ENCODE measurements at places on chromosomes 7 and 10.

GRCh38 chr7:38394660-38395059, 121.2 kb upstream of the TARP start:
- no peak for DNase-seq

DNA sequence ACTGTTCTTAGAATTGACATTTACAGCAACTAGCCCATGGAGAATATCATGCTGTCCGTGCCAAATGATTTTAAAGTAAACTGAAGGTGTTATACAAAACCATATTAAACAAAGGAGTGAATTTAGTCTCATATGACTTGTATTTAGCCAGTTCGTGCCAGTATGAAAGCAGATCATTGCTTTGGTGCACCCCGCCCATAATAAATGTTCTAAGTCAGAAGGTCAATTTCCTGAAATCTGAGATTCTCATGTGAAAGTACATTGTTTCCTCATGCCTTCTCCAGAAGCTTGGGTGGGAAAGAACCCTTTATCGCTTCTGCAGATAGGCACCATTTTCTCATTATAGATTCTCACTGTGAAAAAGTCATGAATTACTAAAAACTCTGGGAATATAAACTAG, 106.4 kb downstream of the CAMK1D start:
- no peak for DNase-seq

GRCh38 chr10:103549349-103549685, 55.8 kb downstream of the NEURL1 start:
- DNase-seq: no peak

- DNase-seq: no peak
These were observed 140.6 kb upstream of the TMEM168 start for GRCh38 chr7:112930787-112931186.

GRCh38 chr10:19961076-19962053, 145.1 kb downstream of the PLXDC2 start:
- no peak for DNase-seq

DNA sequence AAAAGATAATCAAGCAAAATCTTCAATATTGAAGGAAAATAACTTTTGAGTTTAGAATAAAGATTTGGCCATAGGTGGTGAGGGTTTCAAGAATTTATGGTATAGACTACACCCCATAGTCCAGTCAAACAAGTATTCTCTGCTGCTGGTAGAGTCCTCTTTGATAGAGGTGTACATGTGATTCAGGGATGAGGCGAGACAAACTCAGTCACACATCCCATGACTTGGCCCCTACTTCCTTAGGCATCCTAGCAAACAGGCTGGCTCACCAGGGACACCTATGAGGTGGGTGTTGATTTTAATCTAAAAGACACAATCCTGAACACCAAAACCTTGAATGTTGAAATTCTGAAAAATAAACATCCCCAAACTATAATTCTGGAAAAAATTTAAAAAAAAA, 78.1 kb upstream of the SLC25A13 start:
- DNase-seq: no peak

DNA sequence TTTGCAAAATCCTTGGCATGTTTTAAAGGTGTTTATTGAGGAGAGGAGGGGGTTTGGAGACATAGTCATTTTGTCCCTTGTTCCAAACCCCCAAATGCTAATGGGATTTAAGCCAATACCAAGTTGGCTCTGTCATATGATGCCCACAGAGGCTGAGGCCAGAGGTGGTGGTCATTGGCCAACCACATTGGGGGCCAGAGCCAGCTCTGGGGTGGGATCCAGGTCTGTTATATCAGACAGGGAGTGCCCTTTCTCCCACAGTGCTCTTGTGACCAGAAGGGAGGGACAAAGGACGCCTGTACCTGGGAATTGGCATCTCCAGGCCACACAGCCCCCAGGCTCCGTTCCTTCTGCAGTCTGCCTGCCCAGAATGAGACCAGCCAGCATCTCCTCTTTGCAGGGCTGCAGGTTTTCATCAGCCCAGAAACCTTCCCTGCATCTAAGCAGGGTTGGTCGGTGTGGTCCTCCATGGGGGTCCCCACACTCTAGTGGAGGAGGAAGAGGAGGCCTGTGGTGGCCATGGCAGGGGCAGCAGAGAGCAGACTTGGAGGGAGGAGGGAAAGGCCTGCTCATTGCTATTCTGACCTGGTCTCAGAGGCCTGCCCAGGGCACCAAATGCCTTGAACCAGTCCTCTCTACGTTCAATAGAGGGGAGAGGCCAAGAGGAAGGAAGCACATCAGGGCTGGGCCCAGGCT, 17.9 kb downstream of the ADCYAP1R1 start:
- no peak for DNase-seq

GRCh38 chr7:156347132-156347531, 293.4 kb upstream of the RNF32 start:
- no peak for DNase-seq

DNA sequence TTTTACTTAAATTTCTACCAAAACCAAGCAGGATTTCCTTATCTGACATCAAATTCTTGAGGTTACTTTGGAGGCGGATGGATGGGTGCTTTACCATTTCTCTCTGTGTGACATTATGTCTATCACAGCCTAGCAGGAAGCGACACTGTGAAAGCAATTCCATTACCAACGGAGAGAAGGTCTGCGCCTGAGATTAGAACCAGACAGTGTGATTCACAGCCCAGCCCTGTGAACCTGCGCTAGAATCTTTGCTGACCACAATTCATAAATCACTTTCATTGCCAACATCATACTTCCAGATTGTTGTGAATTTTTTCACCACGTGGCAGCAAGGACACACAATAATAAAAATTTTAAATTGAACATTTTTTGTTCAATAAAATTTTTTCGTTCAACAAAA, 126.5 kb downstream of the CUBN start:
- peak; percentile 32 for DNase-seq

DNA sequence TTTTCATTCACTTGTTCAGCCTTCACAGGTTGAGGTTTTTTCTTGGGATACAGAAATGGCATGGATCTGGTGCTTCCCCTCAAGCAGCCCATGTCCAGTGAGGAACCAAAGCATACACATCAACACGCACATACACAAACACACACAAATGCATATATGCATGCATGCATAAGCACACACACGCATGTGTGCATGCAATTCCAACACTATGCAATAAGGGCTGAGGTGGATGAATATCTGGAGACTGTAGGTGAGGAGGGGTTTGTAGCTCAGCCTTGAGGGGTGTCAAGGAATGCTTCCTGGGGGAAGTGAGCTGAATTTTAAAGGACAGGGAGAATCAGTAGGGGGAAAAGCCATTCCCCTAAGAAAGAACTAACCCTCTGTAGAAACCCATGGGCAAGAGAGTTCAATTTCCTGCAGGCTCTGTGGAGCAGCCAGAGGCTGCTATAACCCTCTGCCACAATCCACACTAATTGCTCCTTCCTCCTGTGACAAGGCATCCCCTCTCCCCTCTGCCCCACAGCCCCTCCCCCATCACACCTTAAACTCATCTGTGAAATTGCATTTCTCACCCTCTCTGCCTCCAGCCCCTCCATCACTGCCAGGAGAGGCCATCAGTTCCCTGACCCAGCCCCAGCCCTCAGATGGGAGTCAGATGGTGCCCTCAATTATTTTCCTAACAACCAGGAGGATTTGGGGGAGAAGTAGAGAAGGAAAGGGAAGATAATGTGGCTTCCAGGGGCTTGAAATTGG, 316.4 kb downstream of the RPS24 start:
- no peak for DNase-seq

DNA sequence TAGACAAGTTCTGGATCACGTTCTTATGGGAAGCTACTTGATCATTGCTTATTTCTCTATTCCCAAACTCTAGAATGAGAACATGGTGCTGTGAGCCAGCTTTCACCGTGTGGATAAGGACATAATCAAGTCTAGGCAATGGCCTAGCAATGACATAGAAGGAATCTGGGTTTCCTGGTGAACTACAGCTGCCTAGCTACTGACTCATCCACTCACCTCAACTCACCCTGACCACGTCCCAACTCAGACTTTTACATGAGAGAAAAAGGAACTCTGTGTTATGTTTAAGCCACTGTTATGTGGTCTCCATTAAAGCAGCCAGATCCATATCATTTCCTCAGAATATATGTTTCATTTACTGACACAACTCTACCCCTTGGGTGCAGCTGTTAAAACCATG, 18.8 kb upstream of the MET start:
- DNase-seq: no peak

DNA sequence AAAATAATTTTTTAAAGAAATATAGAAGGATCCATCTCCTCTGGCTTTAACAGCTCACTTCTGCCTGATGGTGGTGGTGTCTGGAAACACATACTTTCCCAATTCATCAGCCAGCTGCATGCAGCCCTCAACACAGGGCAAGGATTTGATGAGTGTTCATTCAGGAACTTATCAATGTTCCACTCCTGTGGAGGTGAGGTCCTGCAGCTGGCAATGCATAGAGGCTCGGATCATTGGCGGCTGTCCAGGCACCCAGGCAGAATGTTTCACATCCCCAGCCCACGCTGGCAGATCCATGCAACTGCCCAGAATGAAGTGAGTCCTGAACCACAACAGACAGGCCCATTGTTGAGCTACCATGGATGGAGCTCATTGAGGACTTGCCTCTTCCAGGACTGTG, 55.2 kb upstream of the KCNMA1 start:
- DNase-seq: no peak

GRCh38 chr10:34696423-34696822, 118.7 kb downstream of the PARD3 start:
- no peak for DNase-seq

GRCh38 chr10:63518690-63519288, 2.4 kb upstream of the REEP3 start:
- DNase-seq: no peak

- DNase-seq: no peak
These were observed 147.1 kb downstream of the TRIL start for GRCh38 chr7:28811008-28811407.

DNA sequence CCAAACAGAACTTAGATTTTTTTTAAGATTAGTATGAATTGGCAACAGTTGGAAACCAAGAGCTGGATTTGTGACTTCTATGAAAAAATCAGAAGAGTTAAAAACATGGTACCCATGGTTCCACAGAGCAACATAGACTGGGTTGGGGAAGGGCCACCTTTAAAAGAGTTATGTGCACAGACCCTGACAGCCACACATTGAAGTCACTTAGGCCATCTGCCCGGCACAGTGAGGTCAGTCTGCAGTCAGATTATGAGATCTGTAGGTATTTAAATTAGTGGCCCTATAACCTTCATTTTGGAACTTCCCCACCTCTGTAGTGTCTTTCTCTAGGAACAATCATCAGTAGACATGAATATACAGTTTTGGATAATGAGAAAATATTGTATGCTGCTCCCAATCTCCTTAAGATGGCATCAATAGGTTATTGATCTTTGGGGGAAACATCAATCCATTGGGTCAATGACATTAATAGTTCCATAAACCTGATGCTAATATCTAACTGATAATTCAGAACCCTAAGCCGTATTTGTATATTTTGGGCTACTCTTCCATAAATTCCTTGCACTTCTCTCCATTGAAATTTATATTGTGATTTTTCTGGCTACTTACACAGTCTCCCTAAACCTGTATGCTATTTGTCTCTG, 7.0 kb downstream of the ANKRD1 start:
- no peak for DNase-seq

DNA sequence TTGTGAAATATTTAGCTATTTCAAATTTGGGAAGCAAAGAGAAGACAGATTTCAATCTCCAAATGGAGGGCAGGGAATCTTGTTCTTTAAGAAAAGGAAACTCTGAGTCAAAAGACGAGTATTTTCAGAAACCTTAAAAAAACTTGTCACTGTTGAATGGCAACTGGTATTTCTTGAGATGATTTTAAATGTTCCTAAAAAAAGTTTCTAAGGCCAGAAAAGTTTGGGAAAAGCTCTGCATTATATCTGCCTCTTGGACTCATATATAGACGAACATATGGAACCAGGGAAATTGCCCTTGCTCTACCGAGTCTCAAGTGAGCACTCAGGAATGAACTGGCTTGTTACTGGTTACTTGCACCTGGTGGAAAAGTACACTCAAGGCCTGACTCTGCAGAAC, 69.5 kb downstream of the ADAM22 start:
- DNase-seq: no peak

DNA sequence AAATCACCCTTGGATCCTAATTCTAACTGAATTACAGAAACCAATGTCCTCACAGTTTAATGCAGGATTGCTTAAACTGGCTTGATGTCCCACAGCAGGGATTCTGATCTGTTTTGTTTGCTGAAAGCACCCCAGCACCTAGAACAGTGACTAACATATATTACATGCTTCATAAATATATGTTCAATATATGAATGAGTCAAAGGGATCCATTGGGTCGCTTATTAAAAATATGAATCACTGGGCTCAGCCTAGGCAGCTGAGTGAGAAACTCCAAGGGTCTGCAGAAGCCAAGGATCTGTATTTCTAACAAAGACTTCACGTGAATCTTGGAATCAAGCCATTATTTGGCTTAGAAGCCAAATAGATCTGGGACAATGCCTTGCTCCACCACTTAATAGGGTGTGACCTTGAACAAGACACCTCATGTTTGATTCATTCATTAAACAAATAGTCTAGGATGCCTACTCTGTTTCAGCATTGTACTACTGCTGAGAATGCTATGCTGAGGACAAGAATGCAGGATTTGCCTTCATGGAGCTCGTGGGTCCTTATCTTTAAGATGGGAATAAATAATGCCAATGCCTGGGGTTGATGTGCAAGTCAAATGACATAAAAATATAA, 103.4 kb upstream of the DLX6 start:
- no peak for DNase-seq

GRCh38 chr7:80946858-80947257, 28.0 kb upstream of the SEMA3C start:
- DNase-seq: no peak

DNA sequence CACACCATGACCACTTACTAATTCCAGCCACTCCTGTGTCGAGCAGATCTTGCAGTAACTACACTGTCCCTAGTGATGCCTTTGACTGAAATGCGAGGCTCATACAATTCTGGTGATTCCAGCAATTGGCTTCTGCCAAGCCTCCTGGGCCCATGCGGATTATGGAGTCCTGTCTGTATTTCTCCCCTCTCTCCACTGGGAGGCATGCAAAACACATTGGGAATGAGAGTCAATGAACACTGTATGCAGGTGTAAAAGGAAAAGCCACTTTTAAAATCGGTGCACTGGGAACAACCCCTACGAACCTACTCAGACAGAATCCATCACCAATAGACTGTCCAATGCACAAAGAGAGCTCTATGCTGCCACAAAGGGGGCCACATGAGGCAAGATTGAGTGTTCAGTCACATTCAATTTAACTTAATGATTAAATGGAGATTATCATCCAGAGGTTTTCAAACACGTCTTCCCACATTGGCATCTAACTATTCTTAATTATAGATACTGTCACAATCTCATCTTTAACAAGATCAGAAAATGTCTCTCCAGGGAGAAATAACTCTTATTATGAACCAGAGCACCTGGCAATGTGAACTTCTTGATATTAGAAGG, 550.6 kb downstream of the GLRX3 start:
- DNase-seq: no peak

- no peak for DNase-seq
These were observed 198.0 kb downstream of the PHF14 start for GRCh38 chr7:11171569-11172192.

- DNase-seq: no peak
These were observed 74.9 kb downstream of the FAM53B start for GRCh38 chr10:124669141-124669823.

GRCh38 chr7:6571160-6571779, 6.0 kb upstream of the ZDHHC4 start:
- no peak for DNase-seq

All from stimulated activated CD8-positive, alpha-beta memory T cell treated with anti-CD3 and anti-CD28 coated beads, Interleukin-4, amount 100 ng/mL, for 1 hour (primary cell).